Suppressor macrophage (primary cell): ENCODE measurements at places on chromosomes 13 and 19.
A peak's percentile ranks its signal among the peaks of the same experiment; 100 is the strongest.

- DNase-seq = no peak
Measured at GRCh38 chr13:42788601-42789000, 7.2 kb downstream of the FAM216B start.

- DNase-seq = no peak
Measured at GRCh38 chr19:36688058-36688457, 646 bp downstream of the ZNF567 start.

DNA sequence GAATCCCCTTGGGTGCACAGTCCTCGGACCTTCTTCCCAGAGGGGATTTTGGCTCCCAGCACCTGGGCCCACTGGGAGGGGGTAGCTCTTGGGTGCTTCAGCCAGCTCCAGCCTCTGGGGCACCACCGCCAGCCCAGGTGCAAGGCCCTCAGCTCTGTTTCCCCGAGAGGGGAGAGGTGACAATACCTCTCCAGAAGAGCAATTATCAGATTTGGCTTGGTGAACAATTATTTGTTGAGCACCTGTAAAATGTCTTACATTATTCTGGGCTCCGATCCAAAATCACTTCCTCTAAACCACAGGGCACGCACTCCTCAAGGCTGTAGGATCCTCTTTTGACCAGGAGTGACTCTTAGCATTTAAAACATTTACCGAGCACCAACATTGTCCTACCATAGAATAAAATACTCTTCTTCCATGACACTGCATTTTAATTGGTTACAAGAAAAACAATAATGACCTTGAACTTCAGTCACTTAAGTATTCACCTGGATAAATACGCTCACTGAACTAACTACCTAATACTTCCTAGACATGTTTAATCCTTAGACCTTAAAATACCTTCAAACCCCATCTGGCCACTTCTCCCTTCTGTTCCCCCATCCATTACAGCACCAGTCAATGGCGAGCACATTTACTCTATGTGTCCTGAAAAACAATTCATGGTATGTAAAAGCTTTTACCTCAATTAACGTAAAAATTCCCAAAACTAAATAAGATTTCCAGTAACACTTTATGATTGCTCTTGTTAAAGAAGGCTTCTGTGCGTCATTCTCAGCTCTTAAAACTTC is 54.8 kb downstream of the ABCC4 start:
- peak; percentile 26 for DNase-seq

- DNase-seq = peak; percentile 75
Measured at GRCh38 chr19:21202865-21203494, 61.1 kb downstream of the ZNF431 start.

- no peak for DNase-seq
Measured at GRCh38 chr19:1521636-1522035, 2.2 kb upstream of the PLK5 start.

DNA sequence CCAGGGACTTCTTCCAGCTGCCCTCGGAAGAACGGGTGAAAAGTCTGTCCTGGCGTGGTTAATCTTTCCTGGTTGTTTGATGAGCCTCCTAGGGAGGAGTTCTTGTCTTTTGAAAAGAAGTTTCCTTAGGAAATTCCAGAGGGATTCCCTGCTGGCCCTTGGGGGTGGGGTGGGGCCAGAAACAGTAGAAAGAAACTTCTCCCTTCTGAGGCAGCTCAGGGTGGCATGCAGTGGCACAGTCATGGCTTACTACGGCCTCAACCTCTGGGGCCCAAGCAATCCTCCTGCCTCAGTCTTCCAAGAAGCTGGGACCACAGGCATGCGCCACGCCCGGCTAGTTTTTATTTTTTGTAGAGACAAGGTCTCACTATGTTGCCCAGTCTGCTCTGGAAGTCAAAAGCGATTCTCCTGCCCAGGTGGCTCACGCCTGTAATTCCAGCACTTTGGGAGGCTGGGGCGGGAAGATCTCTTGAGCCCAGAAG is 1.5 kb downstream of the ZNF101 start:
- no peak for DNase-seq

DNA sequence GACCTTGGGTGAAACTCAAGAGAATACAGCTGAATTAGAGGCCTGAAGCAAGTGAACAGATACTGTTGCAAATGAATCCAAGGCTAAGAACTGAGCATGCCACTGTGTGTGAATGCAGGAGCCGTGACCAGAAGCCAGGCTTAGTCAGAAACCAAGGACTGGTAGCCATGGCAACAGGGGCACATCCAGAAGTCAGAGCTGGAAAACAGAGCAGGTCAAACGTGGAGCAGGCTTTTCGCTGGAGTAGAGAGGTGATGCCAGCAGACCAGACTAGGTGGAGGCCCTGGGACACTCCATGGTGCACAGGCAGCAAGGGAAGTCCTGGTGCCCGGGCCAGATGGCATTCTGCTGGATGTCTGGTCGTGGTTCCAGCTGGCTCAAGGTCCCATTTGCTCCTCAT is 564.1 kb downstream of the PCDH9 start:
- DNase-seq = no peak

DNA sequence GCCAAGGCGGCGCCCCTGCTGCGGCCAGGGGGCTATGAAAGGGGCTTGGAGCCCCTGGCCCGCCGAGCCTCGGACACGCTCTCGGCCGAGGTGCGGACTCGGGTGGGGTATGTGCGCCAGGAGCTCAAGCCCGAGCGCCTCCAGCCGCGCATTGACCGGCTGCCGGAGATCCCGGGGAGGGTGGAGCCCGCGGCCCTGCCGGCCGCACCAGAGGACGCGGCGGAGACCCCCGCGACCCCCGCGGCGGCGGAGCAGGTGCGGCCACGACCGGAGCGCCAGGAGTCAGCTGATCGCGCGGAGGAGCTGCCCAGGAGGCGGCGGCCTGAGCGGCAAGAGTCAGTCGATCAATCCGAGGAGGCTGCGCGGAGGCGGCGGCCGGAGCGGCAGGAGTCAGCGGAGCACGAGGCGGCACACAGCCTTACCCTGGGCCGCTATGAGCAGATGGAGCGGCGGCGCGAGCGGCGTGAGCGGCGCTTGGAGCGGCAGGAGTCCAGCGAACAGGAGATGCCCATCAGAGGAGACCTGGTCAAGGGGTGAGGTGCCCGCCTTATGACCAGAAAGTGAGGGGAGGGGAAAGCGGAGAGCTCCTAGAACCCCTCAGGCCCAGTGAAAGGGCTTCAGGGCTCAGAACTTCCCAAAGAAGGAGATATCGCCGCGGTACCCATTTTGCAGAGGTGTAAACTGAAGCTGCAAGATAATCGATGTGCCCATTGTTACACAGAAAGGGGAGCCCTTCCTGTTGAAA is 8.8 kb upstream of the SHKBP1 start:
- peak; percentile 32 for DNase-seq

- DNase-seq = no peak
Measured at GRCh38 chr13:104414771-104415170, 1348.6 kb upstream of the SLC10A2 start.

GRCh38 chr19:45767881-45768654 is 984 bp downstream of the SIX5 start:
- peak; percentile 53 for DNase-seq

- DNase-seq = peak; percentile 33
Measured at GRCh38 chr19:954672-955494, 29.0 kb downstream of the ARID3A start.

DNA sequence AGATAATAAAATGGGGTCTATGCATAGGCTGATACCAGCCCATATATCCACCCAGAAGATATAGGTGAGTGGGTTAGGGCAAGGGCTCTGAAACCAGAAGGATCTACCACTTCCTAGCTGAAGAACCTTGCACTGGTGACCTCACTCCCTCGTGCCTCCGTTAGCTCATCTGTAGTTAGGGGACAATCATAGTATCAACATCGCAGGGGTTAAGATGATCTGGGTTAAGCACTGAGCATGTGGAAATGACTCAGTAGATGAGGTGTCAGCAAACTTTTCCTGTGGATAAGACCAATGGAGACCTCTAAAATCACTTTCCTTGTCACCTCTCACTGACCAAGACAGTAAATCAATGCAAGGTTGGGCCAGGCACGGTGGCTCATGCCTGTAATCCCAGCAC is 30.5 kb downstream of the TNFSF14 start:
- peak; percentile 88 for DNase-seq

DNA sequence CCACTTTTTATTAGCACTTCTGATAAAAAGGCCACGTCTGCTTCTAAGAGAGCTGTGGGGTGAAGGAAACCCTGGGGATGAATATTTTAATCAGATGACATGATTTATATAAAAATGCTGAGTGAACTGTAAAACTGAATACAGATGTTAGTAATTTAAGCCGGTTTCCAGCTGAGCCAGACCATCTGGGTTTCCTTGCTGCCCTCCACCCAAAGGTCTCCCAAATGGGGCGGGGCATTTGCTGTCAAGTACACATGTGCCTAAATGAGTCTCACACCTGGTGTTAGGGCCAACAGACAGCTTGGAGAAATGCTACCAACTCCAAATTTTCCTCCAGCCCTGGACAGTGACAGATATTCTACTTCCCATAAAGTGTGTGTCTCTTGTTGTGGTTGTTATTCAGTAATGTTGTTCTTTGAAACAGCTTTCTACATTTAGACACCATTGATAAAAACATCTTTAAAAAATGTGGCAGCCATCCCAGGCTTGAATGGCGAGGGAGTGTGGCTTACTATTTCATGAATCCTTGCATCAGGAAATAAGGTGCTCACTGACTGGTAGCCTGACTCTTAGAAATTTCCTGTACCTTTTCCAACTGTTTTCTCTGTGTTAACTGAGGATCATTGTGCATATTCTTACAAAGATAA is 350.4 kb downstream of the MTUS2 start:
- no peak for DNase-seq

GRCh38 chr13:50222569-50223332 is 207.5 kb downstream of the KCNRG start:
- peak; percentile 85 for DNase-seq

DNA sequence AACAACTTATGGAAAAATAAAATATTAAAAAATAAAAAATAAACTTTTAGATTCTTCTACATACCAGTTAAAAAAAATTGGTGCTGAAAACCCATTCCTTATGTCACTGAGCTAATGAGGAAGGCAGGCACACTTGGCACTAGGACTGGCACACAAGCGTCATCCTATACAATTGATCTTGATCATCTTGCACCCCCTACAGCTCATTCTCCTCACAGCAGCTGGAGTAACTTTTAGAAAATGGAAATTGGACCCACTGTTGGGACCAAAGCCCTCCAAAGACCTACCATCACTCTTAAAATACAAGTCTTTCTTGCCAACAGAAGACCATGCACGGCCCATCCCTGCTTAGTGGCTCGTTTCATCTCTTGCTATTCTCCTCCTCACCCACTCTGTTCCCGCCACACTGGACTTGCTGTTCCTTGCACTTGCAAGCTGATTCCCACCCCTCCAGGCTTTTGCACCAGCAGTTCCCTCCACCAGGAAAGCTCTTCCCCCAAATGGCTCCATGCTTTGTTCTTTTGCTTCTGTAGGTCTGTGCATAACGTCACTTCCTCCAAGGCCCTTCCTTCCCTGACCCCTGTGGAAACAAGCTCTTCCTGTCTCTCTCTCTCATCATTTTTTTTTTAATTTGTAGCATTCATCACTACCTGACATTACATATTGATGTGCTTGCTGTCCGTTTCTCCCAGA is 11.6 kb downstream of the CTU1 start:
- DNase-seq = no peak

DNA sequence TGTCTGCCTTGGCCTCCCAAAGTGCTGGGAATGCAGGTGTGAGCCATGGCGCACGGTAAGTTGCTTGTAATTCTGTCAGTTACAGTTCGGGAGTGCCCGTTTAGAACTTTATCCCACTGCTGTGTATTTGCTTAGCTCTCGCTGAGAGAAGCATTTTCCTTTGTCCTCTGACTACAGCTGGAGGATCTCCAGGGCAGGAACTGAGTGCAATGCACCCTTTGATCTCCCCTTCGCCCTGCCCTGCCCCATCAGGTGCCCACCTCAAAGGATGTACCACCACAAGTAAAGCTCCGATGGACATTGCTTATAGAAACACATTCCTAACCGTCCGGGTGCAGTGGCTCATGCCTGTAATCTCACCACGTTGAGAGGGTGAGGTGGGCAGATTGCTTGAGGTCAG is 6.5 kb downstream of the BRME1 start:
- DNase-seq = no peak

- DNase-seq = no peak
Measured at GRCh38 chr13:30429235-30429634, 6.9 kb downstream of the UBE2L5 start.

GRCh38 chr13:75153386-75153785 is 328.6 kb downstream of the TBC1D4 start:
- DNase-seq = no peak

DNA sequence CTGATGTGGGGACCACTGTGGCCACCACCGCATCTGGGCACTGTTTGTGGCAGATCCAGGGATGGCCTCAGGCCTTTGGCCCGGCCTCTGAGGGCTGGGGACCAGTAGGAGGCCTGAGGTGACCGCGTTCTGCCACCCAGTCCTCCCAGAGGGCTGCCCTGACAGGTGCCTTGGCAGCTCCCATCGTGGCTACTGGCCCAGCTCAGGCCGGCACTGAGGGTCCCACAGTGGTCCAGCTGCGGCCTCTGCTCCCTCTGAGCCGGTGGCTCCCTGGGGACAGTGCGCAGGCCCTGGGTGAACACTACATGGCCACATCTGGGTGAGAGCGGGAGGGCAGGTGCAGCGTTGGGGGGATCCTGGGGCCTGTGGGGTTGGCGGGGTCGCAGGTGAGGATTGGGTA is 61.9 kb downstream of the KDM4B start:
- DNase-seq = no peak

GRCh38 chr19:20453425-20453935 is 112.1 kb downstream of the ZNF737 start:
- no peak for DNase-seq

- DNase-seq = no peak
Measured at GRCh38 chr13:66765559-66765958, 464.6 kb downstream of the PCDH9 start.

DNA sequence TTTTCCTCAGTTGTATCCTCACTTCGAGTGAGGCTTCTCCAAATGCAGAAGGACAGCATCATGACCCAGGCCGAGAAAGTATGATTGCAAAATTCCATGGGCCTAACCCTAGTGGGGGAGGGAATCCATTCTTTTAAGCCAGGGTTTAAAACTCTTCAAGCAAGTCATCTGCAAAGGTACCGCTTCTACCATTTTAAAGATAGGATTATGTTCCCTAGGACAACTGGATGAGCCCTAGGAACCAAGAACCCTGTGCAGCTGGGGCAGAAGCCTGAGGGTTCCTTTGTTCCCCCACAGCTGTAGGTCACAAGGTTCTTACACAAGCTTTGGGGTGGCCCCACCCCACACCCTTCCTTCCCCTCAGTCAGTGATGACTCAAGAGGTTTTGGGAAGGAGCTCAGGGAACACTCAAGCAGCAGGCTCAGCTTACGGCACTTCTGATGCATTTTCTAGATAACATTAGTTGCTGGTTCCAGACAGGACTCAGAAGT is 13.5 kb downstream of the ARL11 start:
- DNase-seq = peak; percentile 96

DNA sequence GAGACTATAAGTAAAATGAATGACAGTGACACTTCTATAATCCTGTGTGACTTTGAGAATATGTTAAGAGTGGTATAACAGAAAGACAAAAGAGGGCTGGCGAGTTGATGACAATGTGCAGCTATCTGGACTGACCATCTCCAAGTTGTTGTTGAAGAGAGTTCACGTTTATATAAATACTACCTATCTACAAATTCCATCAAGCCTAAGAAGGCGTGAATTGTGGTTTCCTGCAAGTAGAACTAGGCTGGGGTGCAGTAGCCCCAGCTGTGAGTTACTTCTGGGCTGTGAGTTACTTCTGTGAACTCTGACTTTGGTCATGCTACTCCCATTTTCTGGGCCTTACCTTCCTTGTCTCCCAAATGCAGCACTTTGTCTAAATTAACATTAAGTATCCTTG is 561.0 kb downstream of the TBC1D4 start:
- DNase-seq = no peak

- peak; percentile 59 for DNase-seq
Measured at GRCh38 chr13:24671386-24672113, 8.7 kb upstream of the ATP12A start.

- no peak for DNase-seq
Measured at GRCh38 chr13:42219876-42220275, 52.1 kb upstream of the AKAP11 start.
